ENCODE measurements at places on chromosomes 6 and 20.

GRCh38 chr6:135638108-135638507, 140.6 kb upstream of the AHI1 start:
- no peak for DNase-seq

DNA sequence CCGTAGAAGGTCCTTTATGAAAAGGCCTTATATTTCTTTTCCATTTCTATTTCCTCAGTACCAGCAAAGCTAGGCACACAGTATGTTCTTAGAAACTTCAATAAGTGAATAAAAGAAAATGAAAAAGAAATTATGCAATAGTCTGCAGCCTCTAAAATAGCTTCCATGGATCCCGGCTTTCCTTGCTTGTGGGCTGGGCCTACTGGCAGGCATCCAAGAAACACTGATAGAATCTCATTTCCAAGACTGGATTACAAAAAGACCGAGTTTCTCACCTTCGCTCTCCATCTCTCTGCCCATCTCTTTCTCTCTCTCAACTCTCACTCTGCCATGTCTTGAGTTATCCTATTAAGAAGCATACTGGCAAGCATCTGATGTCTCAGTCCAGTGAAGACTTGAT, 187.5 kb upstream of the FKBP1C start:
- no peak for DNase-seq

GRCh38 chr6:165767228-165767627, 104.2 kb upstream of the PDE10A start:
- no peak for DNase-seq

DNA sequence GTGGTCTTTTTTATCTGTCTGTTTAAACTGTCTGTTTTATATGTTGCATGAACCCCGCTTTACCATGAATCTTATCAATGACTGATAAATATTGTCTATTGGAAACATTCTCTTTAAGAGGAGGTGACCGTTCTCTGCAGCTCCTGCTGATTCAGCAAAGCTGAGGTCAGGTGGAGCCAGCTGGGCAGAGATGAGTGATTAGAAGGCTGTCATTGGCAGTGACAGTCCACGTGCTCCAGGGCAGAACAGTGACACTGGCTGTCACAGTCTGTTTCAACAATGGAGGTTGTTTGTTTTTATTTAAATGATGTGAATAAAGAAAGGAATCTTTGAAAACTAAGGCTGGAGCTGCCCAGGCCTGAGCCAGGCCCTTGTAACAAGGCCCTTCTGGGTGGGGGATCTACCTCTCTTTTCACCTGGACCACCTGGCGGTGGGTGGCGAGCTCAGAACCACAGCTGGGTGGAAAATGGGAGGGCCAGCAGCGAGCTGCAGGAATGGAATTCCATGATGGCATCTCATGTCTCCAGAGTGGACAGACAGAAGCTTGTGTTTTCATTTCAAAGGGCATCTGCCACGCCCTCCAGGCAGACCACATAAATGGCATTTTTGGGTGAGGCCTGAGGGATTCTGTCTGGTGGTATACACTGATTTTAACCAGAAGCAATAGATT, 12.6 kb downstream of the SYNJ2 start:
- no peak for DNase-seq

DNA sequence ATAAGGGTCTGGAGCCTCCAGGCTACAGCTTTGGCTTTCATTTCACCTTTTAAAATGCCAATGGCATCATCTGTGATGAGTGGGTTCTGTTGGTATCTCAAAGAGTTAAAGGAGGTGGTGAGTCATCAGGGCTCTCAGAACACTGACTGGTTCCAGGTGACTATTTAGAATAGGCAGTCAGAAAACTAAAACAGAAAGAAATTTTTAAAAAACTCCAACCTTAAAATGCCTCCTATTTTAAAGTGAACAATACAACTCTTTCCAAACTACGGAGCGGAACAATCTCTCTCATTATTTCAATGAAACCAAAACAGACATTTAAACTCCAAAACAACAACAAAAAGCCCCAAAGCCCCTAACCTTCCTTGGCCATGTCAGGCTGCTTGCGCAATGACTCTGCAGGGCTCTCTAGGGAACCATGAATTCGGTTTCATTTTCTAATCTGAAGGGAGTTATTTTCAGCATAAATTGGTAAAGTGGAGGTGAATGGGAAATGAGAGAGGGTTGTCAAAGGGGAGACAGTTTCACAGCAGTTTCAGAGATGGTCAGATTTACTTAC, 194.9 kb downstream of the KIF6 start:
- DNase-seq = no peak

- DNase-seq = no peak
Observed at GRCh38 chr6:139839506-139840156, 465.2 kb upstream of the CITED2 start.

GRCh38 chr6:150844371-150844770, 21.1 kb upstream of the MTHFD1L start:
- no peak for DNase-seq

- DNase-seq = no peak
Observed at GRCh38 chr6:79066330-79066729, 11.7 kb downstream of the PHIP start.

GRCh38 chr20:33658510-33658909, 3.6 kb upstream of the C20orf144 start:
- no peak for DNase-seq

DNA sequence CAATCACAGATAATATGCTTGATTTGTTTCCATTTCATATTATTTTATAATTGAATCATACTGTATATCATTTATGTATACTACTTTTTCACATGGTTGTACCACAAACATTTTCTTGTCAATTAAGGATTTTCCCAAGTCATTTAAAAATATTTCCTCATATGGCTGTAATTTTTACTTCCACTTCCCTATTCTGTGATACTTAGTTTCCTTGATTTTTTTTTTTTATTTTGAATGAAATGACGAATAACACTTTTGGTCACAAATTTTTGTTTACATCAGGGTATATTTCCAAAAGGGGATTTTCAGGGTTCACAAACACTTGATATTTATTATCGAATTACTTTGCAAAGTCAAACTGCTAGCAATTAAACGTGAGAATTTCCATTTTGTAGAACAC, 515.6 kb downstream of the KIF16B start:
- no peak for DNase-seq

GRCh38 chr6:75221116-75221515, 15.3 kb upstream of the COL12A1 start:
- no peak for DNase-seq

DNA sequence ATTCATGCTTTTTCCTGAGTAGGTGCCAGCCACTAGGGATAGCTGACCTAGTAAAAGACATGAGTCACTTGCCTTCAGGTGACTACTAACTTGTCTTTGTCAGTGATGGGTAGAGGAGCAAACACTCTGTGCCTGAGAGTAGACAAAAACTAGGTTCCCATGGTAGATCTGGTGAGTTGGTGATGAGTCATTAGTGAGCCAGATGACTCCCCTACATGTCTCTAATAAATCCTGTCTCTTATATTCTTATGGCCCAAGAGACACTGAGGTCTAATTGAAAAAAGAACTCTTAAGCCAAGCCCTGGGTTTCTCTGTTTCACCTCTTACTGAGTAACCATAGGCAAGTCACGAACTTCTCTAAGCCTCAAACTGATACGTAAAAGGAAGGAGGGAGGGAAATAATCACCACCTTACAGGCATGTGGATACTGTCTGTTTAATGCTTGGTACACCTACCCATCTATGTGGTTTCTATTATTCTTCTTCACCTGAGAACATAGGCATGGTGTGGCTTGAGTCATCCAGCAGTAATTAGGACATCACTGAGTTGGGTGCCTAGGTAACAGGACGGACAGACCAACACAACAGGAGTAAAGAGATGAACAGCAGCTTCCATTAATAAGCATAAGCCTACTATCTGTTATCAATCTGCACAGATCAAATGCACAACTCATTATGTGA, 20.3 kb downstream of the TTPAL start:
- DNase-seq = no peak
